Stimulated activated CD8-positive, alpha-beta memory T cell treated with anti-CD3 and anti-CD28 coated beads, Interleukin-4, amount 100 ng/mL, for 4 hours (primary cell): ENCODE measurements at places on chromosomes 7 and 10.

DNA sequence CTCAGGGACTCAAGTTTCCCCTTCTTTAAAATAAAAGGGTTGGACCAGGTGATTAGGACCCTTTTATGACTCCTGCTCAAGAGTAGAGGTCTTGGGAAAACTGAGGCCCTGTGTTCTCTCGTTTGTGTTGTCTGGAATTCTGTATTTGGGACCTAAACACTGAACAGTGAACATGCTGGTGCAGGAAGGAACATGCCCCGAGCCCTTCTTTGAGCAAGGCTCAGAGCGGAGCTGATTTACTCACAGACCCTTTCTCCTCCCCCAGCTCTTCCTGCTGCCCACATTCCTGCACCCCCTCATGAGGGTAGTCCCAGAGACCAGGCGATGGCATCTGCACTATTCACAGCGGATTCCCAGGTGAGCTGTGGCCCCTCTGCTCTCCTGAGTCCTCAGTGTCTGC, 14.2 kb downstream of the ZKSCAN1 start:
- no peak for DNase-seq

GRCh38 chr7:120794106-120794729, 63.7 kb downstream of the TSPAN12 start:
- DNase-seq, result no peak

- no peak for DNase-seq
Observed at GRCh38 chr10:91726355-91726754, 71.9 kb upstream of the TNKS2 start.

GRCh38 chr10:96636551-96636950, 49.7 kb upstream of the TM9SF3 start:
- no peak for DNase-seq

DNA sequence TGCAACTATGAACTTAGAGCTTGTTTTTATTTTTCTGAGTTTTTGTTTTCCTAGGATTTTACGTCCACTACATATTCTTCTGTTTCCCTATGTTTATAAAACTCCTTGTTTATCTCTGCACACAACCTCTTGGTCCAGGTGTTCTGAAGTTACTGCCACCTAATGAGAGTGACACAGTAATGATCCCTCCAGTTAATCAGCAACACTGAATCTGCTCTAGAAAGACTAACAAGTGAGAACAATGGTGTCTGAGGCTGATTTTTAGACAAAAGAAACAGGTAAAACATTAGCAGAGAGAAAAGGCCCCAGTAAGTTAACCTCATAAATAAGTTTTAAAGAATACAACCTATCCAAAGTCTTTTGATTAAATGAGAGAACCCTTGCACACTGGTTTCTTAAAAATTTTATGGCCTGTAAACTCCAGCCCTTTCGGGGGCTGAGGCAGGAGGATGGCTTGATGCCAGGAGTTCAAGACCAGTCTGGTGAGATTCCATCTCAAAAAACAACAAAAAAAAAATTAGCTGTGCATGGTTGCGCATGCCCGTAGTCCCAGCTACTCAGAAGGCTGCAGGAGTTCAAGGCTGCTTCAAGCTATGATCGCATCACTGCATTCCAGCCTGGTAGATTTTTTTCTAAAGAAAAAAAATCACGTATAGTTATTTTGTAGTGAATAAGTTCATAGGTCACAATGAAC, 397.6 kb downstream of the MAGI2 start:
- no peak for DNase-seq
